ENCODE measurements at places on chromosomes 5 and 9. TPM values are rescaled to one million over a fixed set of nuclear protein-coding genes. Genes with fewer than 3 reads are reported as not detected.
A peak's percentile ranks its signal among the peaks of the same experiment; 100 is the strongest.

OCLN gene
- total RNA-seq: 45.6 TPM

DNA sequence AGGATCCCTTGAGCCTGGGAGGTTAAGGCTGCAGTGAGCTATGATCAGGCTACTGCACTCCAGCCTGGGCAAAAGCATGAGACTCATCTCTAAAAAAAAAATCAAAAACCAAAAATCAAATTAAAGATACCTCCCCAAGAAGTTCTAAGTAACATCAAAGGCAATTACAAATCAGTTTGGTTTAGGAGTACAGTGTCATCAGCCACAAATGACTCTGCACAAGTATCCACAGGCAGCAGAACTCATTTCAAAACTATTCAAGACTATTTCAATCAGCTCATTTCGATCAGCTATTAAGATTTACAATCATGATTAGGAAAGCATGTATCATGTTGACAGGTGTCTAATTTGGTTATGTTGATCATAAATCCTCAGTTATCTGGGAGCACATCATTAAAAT lies 19.1 kb downstream of the TRMO start:
- no peaks in the 10 kb centered on the region for H3K4me1 ChIP-seq
- peaks cover 4% of the 10 kb centered on the region for H3K36me3 ChIP-seq
- H3K4me3 ChIP-seq: no peak overlapping the region
- no peak overlapping the region for H3K27ac ChIP-seq

GRCh38 chr5:126443374-126443851 lies 20.2 kb downstream of the GRAMD2B start:
- peaks cover 43% of the 10 kb centered on the region for H3K36me3 ChIP-seq
- peaks cover 24% of the 10 kb centered on the region for H3K4me1 ChIP-seq
- DNase-seq: no peak
- H3K27me3 ChIP-seq: no peaks in the 10 kb centered on the region
- no peak overlapping the region for H3K27ac ChIP-seq

DNA sequence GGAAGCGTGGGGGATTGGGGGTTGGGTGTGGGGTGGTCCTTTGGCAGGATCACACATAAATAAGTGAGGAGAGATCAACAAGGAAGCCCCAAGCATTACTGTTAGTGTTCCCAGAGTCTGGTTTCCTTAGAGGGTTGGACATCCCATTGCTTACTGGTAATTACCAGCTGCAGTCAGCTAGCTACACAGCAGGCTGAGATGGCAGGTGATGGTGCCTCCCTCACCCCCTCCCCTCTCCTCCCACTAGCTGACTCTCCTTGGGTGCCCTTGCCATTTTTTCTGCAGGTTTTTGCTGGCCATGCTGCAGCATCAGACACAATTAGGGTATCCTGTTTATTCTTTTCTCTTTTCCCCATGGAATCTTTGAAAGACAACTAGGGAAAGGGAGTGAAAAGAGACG lies 107.5 kb upstream of the TLR4 start:
- DNase-seq: no peak
- H3K4me3 ChIP-seq: no peak overlapping the region
- no peaks in the 10 kb centered on the region for H3K27me3 ChIP-seq

DNA sequence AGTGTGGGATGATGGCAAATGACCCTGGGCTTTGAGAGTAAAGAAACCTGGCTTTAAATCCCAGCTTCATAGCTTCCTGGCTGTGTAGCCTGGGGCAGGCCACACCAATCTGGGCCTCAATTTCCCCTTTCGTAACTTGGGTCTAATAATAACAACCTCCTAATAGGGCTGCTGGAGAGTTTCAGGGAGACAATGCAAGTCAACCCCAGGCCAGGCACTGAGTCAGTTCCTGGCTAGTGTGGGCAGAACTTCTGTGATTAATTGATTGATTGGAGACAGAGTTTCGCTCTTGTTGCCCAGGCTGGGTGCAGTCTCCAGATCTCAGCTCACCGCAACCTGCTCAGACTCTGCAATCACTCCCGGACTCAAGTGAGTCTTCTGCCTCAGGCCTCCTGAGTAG lies 3.3 kb upstream of the SH2D3C start:
- no peaks in the 10 kb centered on the region for H3K27me3 ChIP-seq
- H3K4me1 ChIP-seq: peaks cover 4% of the 10 kb centered on the region
- H3K27ac ChIP-seq: no peak overlapping the region
- no peak for DNase-seq

- no peak overlapping the region for H3K4me3 ChIP-seq
- H3K4me1 ChIP-seq: no peaks in the 10 kb centered on the region
- no peaks in the 10 kb centered on the region for H3K27me3 ChIP-seq
- no peak for DNase-seq
Measured at GRCh38 chr9:87800456-87800855, 74.5 kb downstream of the CTSL start.

DNA sequence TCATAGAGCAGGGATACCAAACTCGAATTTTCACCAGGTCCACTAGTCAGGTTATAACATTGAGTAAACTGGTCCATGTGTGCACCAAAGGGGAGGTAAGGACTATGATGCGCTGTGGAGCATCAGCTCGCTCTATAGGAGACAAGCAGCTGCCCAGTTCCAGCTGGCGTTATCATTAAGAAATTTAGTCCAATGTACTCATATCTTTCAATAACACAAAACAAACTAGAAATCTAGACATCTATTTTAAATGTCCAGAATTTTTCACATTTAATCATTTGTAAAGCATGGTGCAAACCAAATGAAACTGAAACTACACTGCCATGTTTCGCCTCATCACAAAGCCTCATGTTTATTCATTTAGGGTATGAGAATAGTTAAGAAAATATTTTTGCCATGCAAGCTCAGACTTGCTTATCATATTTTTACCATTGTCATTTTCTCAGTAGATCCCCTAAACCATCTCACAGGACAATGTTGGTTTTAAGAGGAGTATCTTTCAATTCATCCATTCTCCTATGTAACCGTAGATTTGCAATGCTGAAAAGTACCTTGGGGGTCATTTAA lies 50.9 kb downstream of the ZNF474 start:
- H3K4me1 ChIP-seq: peaks cover 45% of the 10 kb centered on the region
- DNase-seq: no peak
- no peaks in the 10 kb centered on the region for H3K27me3 ChIP-seq
- H3K4me3 ChIP-seq: no peak overlapping the region
- peak overlapping the region; percentile 79 for H3K27ac ChIP-seq

DNA sequence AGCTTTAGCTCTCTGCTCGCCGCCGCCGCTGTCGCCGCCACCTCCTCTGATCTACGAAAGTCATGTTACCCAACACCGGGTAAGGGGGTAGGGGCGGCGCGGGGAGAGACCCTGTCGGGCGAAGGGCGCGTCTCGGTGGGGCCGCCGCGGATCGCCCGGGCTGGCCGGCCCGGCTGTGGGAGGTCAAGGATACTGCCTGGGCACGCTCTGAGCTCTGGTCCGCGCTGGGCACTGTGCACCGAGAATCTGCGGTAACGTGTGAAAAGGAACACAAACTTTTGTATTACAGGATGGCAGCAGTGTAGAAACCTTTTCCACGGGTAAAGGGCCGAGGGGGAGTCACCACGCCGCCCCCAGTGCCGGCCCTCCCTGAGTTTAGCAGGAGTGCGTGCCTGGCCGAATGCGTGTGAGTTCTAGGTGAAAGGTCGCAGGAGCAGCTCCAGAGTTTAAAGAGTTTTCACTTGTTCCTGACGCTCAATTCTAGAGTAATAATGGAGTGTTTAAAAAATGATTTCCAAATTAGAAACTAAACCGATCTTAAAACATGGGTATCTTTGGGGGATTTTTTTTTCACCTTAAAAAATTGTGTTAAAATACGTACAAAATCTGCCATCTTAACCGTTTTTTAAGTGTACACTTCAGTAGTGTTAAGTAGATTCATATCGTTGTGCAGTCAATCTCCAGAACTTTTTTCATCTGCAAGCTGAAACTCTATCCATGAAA lies at the start of gene HSDL2:
TSS of gene HSDL2 (plus strand) at position 7 of the 723 bp plus-strand sequence. CDS start at position 63, 56 bp downstream.
- DNase-seq: no peak
- H3K4me3 ChIP-seq: peak within 1 kb of the TSS; percentile 70
- no peaks in the 10 kb centered on the region for H3K27me3 ChIP-seq

DNA sequence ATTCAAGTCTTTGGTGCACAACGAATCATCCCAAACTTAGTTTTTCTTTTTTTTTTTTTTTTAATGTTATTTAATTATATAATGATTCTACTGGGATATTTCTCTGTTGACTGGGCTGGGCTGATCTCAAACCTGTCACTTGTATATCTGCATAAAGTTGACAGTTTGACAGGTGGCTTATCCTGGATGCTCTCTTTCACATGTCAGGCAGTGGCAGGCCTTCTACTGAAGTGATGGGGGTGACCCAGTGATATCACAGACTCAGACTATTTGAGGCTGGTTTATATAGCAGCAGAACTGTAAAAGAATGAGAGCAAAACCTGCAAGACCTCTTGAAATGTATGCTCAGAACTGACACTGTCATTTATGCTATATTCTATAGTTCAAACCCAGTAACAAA lies 1813.5 kb upstream of the CDH6 start:
- H3K27ac ChIP-seq: no peak overlapping the region
- no peak overlapping the region for H3K4me3 ChIP-seq
- DNase-seq: no peak
- no peaks in the 10 kb centered on the region for H3K27me3 ChIP-seq
- H3K4me1 ChIP-seq: no peaks in the 10 kb centered on the region
- no peaks in the 10 kb centered on the region for H3K36me3 ChIP-seq

Data from SJSA1 (cell line).